ENCODE measurements at places on chromosomes 5 and 9.

DNA sequence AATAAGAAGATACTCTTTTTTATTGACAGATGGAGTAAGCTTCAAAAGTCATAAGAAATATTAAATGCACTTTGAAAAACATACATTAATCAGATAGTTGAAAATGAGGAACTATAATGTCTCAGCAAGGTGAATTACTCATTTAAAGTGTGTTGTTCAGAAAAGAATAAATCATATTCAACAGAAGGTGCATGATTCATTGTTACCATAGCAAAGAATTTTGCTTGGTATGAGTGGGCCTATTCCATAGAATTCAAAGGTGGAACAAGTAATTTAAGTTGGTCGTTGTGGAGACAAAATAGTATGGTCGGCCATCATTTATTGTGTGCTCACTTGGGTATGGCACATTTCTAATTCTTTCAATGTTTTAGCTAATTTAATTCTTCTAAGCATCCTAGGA lies 1920.2 kb upstream of the CDH9 start:
- DNase-seq: no peak

DNA sequence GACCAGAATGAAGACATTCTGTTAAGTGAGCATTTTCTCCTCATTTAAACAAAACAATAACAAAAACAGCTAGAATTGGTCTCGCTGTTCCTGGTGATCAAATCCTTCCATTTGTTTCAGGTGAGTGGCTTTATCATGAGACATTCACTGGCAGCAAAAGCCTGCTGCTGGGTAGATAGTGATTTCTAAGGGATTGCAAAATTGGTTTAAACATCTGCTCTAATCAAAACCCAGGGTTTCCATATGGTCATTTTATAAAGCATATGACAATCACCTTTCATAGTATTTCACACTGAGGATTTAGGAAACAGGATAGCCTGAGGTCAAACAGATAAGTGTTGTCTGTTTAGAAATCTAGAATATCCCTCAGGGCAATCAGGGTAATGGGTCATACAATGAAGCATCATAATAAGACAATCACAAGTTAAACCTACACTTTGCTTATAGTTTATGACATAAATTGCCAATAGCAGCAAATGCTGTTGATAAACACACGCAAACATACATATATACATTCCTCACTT lies 769.6 kb upstream of the C9orf72 start:
- DNase-seq: no peak

- no peak for DNase-seq
Measured at GRCh38 chr5:42842921-42843641, 31.4 kb upstream of the SELENOP start.

DNA sequence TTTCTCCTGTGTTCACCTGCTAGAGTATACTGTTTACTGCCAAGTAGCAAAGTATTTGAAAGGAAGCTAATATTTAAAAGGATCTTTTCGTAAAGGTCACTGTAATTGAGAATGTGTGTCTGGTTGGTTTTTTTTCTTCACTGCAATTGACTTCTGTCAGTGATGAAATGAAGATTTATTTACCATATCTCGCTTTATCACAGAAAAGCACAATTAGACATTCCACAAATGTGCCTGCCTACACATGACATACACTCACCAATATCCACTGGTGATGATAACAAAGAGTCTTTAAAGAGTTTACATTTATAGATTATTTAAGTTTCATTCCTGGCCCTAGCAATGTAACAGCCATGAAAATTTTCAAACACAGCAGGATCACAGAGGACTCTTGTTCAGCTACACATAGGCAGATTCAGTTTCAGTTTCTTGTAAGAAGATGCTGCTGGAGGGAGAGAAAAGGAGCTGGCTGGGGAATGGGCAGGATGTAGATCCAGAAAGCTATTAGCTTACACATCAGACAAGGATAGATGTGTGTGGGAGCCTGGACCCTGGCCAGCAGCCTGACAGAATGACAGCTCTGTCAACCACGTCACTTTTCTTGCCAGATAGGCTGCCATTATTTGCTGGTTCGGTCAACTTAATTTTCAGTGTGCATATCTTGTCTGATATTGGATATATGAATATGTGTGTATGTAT lies 104.0 kb downstream of the GDNF start:
- no peak for DNase-seq

GRCh38 chr5:134397196-134397595 lies 14.5 kb downstream of the CDKN2AIPNL start:
- no peak for DNase-seq

GRCh38 chr9:68417762-68418161 lies 61.4 kb downstream of the PGM5 start:
- no peak for DNase-seq

DNA sequence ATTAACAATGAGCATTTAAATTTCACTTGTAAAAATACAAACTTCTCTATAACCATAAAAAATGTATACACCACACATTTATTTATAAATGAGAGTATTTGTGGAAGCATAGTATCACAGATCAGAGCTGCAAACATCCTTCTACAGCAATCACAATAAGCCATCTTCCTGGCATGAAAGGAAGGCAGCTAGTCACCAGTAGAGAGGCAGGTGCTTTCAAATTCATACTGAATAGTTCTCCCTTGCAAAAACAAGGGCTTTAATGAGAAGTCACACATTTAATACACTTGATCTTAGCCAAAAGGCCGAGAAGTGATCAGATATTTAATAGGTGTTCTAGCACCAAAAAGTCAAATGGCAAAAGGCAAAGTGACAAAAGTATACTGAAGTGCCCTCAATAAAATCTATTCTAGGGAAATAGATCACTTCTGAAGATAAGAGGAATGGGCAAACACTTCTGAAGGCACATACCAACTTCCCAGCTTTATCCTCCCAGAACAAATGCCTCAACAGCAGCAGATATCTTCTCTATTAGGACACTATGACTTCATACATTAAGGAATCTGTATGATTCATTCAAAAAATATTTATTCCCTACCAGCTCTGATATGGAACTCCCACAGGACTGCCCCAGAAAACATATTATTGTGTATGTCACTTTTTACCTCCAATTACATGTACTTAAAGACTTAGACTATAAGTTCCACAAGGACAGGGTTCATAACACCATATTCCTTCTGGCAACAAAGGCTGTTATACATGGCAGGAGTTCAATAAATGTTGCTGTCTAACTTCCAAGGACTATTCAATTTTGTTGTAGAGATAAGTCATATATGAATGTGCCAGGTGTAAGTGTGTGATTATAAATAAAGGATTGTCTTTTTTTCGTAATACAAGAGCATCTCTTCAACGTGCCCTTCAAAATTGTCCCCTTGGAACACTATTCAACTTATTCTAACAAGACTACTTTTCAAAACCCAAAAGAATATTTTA lies 31.7 kb downstream of the MAPKAP1 start:
- DNase-seq: no peak

DNA sequence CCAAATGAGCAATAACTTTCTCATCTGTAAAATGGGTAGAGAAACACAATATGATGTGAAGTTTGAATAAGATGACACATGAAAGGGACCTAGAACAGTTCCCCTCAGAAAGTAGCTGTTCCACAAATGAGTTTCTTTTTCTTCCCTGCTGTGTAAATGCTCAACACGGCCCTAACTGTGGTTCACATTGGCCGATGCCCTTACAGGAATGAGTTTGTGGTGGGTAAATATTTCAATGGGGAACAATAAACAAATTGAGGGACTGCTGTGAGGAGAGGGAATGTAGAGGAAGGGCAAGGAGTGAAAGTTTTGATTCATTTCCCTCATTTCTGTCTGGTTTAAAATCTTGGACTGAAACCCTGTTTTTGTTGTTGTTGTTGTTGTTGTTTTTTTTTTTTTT lies 12.8 kb downstream of the C6 start:
- no peak for DNase-seq

DNA sequence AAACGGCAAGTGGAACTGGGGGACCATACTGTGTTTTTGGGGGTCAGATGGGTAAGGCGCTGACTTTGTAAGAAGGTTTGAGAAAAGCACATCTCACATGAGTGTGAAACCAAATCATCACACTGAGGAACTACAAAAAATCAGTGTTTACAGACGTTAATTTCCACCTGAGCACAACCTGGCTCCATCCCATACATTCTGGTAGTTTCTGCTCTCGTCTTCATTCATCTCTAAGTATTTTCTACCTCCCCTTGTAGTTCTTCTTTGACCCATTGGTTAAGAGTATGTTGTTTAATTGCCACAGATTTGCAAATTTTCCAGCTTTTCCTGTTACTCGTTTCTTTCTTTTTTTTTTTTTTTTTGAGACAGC lies 8.9 kb upstream of the DPP7 start:
- DNase-seq: no peak

GRCh38 chr5:125612776-125613175 lies 810.4 kb upstream of the GRAMD2B start:
- no peak for DNase-seq

DNA sequence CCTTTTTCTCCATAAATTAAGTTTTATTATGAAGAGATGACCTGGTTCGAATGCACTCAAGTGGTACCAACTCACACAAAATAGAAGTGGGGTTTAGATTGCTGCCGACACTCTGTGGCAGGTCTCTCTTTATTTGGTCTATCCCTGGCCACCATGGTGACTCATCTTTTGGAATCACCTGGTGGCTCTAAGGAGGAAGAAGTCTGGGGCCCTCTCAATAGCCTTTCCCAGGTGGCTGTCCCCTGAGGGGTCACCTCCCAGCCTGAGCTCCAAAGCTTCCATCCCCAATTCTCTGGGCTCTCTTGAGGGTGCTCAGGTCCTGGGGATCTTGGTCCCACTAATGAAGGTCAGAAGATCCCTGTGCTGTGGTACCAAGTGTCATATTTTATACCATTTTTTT lies 136.8 kb downstream of the MVB12B start:
- DNase-seq: no peak

DNA sequence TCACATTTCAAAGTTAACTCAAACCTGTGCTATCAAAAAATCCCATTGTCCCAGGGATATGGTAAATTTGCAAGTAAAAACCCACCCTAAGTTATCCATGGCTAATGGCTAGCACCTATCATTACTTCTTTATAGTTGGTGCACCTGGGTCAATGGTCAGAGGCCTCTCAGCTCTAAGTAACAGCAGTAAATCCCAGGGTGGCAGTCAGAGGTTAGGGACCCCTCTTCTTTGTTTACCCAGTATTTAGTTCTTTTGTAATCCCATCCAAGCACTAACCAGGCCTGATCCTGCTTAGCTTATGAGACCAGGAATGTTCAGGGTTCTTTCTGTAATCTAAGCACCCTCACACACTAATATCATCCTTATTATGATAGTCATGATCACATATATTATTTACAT lies 52.1 kb upstream of the WWC1 start:
- DNase-seq: no peak

- DNase-seq: no peak
Measured at GRCh38 chr5:74624501-74624900, 16.0 kb downstream of the ENC1 start.

GRCh38 chr5:112708103-112708622 lies 29.5 kb upstream of the APC start:
- no peak for DNase-seq

All from NCI-H187 treated with DMSO at 0.1 percent for 48 hours (cell line).